NCI-H1092 treated with DMSO at 0.1 percent for 48 hours (cell line): ENCODE measurements at places on chromosomes 12 and 14.

GRCh38 chr12:95326445-95326844, 108.8 kb downstream of the VEZT start:
- no peak for DNase-seq

GRCh38 chr12:2722806-2723205, 72.0 kb upstream of the FKBP4 start:
- no peak for DNase-seq

DNA sequence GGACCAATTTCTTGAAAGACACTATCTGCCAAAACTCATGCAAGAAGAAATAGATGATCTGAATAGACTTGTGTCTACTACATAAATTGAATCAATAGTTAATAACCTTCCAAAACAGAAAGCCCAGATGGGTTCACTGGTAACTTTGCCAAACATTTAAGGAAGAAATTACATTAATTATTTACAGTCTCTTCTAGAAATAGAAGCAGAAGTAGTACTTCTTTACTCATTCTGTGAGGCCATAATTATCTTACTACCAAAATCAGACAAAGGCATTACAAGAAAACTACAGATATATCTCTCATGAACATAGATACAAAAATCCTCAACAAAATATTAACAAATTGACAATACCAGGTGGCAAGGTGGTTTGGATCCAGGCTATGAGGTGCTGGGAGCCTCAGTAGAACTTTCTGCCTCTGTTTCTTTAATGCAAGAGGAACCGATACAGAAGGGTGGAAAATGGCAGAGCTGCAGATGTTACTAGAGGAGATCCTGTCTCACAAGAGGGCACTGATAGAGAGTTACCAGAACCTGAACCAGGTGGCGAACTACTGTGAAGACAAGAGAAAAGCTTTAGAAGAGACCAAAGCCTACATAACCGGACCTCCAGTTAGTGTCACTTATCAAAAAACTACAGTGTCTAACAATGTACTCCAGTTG, 33.7 kb upstream of the KTN1 start:
- DNase-seq = no peak

- peak; percentile 30 for DNase-seq
Measured at GRCh38 chr12:7130701-7131501, 730 bp downstream of the CLSTN3 start.

DNA sequence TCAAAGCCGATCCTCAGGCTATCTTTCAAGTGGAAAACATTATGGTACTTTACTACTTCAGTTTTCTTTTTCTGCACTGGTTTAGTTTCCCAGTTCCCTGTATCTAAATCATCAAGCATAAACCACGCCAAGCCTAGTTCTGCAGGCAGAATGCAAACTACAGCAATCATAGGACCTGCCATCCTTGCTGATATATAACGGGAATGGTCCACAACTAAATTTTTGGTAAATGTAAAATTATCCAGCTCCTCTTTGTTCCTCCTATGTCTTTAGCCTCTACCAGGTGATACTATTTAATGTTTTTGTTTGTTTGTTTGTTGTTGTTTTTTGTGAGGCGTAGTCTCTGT, 19.3 kb upstream of the PALS1 start:
- no peak for DNase-seq

DNA sequence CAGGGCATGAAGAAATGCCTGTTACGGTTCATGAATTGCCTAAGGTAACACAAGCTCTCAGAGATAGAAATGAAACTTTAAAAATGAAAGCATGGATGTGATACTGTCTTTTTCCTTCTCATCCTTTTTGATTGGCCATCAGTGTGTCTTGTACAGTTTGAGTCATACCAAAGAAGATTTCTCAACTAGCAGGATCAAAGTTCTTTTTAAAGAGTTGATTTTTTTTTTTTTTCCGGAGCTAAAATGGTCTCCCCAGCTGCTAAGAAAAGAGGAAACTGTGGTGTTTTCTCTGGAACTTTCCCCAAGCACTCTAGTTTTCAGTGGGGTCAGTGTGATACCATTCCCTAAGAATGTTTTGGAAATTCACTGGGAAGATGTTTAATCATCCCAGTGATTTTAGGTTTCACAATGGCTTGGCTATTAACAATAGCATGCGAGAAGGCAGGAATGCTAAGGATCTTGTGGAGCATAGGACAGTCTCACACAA, 105.0 kb downstream of the ETNK1 start:
- DNase-seq = no peak

DNA sequence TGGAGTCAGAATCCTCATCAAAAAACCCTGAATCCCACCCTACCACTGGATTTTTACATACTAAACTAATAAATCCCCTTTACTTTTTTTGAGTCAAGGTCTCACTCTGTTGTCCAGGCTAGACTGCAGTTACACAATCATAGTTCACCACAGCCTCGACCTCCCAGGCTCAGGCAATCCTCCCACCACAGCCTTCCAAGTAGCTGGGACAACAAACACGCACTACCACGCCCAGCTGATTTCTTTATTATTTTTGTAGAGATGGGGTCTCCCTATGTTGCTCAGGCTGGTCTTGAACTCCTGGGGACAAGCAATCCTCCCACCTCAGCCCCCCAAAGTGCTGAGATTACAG, 24.3 kb downstream of the SPTSSA start:
- DNase-seq = no peak

- DNase-seq = peak; percentile 25
Measured at GRCh38 chr14:21024585-21025370, at the start of gene NDRG2. NDRG2 (minus strand) TSS chr14:21025061; CDS start chr14:21023315, 1,746 bp downstream.

GRCh38 chr12:108589028-108589839, 8.7 kb downstream of the TMEM119 start:
- DNase-seq = no peak

GRCh38 chr12:117967512-117967911, 1.3 kb downstream of the KSR2 start:
- no peak for DNase-seq

DNA sequence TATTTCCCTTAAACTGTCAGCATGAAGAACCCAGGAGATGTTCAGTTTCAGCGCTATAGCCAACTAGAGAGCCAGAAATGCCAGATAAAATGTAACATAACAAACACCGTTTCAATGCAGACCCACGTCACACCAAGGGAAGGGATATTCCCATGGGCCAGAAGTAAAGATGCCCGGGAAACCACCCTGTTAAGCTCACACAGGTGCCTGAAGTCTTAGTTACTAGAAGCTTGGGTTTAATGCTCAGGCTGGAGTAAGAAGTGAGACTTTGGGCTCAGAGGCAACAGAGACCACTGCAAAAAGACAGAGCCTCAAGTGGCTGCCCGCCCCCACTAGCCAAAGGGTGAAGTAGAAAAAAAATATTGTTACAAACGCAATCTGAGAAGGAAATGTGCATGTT, 52.3 kb downstream of the SYNE3 start:
- no peak for DNase-seq

DNA sequence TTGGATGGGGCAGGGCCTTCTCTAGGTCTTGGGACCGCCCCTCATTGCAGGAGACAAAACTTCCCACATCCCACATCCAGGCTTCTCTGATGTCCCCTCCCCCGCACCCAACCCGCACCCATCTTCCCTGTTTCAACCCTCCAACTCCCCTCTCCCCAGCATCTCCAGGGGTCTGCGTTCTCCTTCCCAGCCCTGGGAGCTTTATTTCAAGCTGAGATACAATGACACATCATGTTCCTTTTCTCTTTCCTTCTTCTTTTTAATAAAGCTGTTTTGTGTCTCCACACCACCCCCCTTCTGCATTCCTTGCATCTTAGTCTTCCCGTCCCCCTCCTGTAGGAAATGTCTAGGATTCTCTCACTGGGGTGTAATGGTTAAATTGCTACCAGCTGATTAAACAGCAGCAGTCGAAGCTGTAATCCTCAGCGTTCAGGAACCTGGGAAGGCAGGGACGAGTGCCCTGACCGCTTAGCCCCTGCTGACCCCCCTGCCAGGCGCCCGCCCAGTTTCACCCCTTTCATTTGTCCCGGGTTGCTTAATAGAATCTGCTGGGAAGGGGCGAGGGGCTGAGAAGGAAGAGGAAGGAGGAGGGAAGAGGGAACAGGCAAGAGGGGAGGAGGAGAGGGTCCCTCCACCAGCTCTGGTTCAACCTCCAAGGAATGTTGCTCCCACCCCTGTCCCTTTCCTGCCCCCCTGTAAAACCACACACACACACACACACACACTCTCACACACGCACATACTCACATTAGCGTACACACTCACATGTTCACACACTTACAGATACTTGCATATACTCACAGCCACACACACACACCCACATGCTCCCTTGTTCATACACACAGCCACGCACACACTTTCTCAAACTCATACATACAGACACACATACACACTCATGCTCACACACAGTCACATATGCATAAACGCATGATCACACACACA, 104.5 kb upstream of the MED13L start:
- DNase-seq = no peak

GRCh38 chr12:87929346-87929745, 99.9 kb downstream of the C12orf50 start:
- no peak for DNase-seq

- DNase-seq = no peak
Measured at GRCh38 chr12:101767537-101767936, 28.3 kb upstream of the SYCP3 start.

DNA sequence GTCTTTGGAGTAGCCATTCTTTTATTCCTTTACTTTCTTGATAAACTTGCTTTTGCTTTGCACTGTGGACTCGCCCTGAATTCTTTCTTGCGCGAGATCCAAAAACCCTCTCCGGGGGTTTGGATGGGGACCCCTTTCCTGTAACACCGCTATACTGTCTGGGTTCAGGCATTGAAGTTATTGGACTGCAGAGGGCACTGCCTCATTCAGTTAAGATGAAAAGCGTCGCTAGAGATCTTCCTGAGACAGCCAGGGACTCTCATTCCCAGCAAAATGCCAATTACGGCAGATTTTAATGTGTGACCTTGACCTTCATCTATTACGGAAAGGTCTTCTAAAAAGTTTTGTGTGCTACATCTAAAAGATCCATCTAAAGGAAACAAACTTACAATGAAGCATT, 17.3 kb upstream of the RIMKLB start:
- no peak for DNase-seq
